EH (cell line): ENCODE measurements at places on chromosomes 6 and 20.

DNA sequence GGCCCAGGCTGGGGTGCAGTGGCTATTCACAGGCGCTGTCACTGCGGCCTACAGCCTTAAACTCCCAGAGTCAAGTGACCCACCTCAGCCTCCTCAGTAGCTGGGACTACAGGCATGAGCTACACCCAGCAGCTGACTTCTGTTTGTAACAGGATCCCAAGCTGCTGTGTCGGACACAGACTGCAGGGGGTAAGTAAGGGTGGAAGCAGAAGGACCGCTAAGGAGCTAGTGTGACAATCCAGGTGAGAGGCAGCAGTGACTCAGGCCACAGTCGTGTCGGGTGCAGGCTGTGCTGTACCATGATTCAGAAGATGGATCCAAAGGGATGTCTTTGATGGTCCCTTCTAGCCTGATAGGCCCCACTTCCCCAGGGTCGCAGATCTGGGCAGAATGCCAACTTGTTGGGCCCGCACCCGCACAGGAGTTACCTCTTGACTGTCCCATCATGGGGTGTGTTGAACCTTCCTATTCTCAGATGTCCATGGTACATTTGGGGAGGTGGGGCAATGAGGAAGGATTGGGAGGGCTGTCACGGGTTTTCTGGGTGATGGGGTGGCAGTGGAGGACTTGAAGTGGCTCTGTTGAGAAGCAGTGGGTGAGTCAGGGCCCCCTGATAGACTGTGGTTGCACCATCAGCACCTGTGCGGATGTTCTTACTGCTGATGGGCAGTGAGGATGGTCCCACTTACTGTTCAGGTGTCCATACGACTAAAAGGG is 25.3 kb downstream of the AAR2 start:
- no peak for DNase-seq

GRCh38 chr6:80388507-80388906 is 282.0 kb downstream of the BCKDHB start:
- DNase-seq = no peak

- no peak for DNase-seq
Measured at GRCh38 chr20:64093013-64093503, 8.9 kb upstream of the LKAAEAR1 start.

DNA sequence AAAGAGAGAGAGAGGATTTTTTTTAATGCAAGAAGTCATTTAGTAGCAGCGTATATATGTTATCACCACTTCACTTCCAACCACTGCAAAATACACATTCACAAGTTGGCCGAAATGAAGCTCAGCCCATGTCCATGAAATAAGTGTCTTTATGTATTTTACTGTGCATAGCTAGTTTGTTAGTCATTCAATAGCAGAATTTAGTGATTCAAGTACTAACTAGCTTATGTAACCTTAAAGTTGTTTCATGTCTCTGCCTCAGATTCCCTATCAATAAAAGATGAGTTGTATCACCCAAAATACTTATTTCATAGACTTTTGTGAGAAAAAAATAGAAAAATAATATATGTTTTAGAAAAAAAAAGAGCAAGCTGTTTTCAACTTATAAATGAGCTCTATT is 153.7 kb upstream of the PRDM1 start:
- peak; percentile 46 for DNase-seq

- DNase-seq = no peak
Measured at GRCh38 chr6:76886900-76887299, 576.4 kb downstream of the HTR1B start.

DNA sequence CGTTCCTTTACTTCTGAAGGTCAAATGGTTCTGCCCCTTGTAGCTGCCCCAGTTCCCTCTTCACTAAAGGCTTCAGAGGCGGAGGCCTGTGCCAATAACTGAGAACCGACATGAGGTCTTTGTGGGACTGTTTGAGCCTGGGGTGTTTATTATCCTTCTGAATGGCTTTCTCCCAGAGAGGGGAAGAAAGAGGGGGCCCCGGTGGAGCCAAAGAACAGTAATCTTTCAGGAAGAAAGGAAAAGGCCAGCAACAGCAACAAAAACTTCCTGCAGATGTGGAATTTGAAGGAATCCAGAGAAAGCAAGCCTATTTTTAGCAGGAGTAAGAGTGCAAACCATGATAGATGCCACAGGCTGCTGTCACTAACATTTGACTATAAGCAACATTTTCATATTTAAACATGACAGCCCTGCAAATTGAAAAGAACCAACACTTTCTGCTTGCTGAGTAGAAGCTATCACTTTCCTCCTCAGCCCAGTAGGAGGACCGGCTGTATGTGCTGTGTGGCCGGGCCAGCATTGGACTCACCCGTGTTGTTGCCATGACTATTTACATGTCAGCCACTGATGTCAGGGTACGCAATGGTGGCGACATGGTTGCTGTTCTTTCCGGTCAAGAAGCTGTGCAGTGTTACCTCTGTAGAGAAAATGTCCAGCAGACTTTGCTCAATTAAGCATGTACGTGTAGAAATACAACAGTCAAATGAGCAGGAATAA is 121.3 kb downstream of the SOBP start:
- no peak for DNase-seq

- DNase-seq = no peak
Measured at GRCh38 chr6:166469426-166469961, 86.8 kb upstream of the MPC1 start.

DNA sequence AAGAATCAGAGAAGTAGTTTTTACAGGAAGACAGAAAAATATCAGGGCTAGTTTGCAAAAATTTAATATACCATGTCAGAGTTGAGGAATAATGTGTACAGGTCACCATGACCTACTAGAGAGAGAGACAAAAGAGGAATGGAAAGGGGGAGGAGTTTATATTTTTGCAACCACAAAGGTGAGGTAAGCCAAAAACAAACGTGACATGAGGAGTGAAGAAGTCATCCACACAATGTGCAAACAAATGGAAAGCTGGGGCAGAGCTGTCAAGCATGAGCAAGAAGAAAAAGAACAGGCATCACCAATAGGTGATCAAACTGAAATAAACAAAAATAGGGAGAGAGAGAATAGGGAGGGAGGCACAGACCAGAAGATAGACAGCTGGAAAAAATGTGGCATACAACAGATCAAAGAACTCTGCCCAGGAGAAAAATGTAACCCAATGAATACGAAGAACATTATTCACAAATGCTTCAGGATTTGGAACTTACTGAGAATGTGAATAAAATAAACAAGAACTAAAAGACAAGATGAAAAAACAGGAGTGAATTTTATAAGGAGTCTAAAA is 15.5 kb downstream of the RARS2 start:
- DNase-seq = no peak

- no peak for DNase-seq
Measured at GRCh38 chr20:14727485-14728150, 390.2 kb upstream of the FLRT3 start.
